Myocyte (in vitro differentiated cells): ENCODE measurements at places on chromosomes 1 and 21. TPM values are rescaled to one million over a fixed set of nuclear protein-coding genes. Genes with fewer than 3 reads are reported as not detected.

The FCMR gene
- total RNA-seq, result not detected in 2 replicates

DNA sequence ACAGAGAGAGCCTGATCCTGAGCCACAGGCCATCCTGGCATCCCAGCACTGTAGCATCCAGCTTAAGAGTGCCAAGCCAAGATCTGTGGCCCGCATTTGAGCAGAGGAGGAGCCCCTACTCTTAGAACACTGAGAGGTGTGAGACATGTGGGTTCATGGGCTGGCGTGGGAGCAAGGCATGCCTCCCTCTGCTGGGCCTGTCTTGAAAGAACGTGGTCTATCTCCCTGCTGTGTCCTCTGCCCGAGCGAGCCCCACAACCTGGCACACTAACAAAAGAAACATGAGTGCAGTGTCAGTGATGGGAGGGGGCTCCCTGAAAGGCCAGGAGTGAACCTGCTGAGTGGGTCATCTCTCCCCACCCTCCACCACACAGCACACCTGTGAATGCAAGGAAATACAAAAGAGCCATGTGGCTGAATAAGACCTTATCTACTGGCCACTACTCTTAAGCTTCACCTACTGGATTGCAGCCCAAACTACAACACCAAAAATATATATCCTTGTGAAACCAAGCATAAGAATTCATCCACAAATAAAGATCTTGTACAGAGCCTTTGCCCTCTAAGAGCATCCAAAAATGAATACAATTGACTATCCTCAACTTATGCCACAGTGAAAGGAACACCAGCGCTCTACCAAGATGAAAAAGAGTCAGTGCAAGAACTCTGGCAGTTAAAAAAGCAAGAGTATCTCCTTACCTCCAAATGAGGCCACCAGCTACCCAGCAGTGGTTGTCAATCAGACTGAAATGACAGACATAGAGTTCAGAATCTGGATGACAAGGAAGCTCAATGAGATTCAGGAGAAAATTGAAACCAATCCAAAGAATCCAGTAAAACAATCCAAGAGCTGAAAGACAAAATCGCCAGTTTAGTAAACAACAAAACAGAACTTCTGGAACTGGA lies 259.4 kb upstream of the DAB1 start:
- no peak for DNase-seq

- no peak for DNase-seq
Observed at GRCh38 chr1:201527879-201528278, 11.0 kb upstream of the NAV1 start.

The C1orf226 gene
- total RNA-seq, result 1.0 and 1.8 TPM in 2 replicates

The PLPPR5 gene
- total RNA-seq, result 0.10 TPM in 1 of 2 replicates, not detected in the other

DNA sequence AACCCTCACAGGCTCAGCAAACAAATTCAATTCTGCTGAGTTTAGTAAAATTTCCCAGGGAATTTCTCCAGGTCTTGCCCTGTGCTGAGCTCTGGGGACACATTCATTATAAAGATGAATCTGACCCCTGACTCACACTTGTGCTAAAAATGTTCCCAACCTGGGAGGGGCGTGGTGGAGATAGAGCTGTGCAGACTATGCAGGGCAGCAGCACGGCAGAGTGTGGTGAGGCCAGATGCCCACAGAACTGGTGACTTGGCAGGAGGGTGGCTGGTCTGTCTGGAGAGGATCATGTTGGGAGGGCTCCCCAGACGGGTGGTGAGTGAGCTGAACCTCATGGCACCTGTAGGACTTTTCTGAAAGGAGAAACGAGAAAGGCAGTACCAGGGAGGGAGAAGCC lies 31.6 kb downstream of the FAAH start:
- peak; percentile 62 for DNase-seq
